ENCODE measurements at places on chromosomes 3 and 15.

GRCh38 chr3:141323936-141324704 is 44.2 kb upstream of the ZBTB38 start:
- no peak for DNase-seq

DNA sequence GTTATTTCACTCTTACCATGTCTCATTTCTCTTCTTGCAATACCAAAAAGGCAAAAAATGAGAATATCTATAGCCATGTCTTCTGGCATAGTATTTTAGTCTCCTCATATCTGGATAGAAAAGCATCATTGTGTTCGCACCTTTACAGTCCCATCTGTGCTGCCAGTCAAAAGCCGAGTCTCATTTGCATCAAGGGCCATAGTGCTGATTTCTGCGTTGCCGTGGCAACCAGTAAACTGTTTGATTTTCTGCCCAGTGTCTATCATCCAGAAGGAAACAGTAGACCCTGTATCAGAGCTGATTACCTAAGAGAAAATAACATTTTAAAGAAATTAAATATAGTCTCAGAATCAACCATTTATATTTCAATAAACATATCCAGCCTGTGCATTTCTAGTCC is 86.1 kb upstream of the SERPINI2 start:
- no peak for DNase-seq

DNA sequence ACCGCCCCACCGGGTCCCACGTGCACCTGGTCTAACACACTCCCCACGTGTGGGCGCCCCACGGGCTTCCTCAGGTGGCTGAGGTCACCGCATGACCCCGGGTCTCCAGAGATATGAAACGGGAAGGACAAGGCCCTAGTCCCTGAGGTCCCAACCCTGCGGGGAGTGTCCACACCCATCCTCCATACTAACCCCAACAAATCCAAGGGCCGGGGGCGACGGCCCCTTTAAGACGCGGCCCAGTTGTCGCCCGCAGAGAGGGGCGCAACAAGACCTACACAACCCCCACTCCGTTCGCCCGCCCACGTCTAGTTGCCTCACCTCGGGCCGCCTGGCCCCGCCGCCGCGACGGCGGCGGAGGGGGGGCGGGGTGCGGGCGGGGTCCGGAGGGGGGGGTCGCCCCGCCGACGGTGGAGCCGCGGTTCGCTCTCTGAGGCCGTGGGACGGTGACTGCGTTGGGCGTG is 396 bp downstream of the INO80 start:
- no peak for DNase-seq

GRCh38 chr3:160464321-160464720 is 14.7 kb upstream of the TRIM59 start:
- DNase-seq: no peak

- DNase-seq: no peak
Measured at GRCh38 chr3:7788881-7789280, 712.7 kb upstream of the LMCD1 start.

- DNase-seq: no peak
Measured at GRCh38 chr3:170767576-170767941, 102.4 kb downstream of the RPL22L1 start.
